ENCODE measurements at places on chromosomes 2 and 18. TPM values are rescaled to one million over a fixed set of nuclear protein-coding genes. Genes with fewer than 3 reads are reported as not detected.

GRCh38 chr18:55695091-55695490 lies 107.1 kb upstream of the TCF4 start:
- no peak overlapping the region for H3K4me3 ChIP-seq
- H3K27me3 ChIP-seq: no peaks in the 10 kb centered on the region
- no peak for DNase-seq
- no peak overlapping the region for H3K27ac ChIP-seq

- no peaks in the 10 kb centered on the region for H3K36me3 ChIP-seq
- no peak overlapping the region for H3K4me3 ChIP-seq
- DNase-seq: no peak
- no peak overlapping the region for H3K27ac ChIP-seq
These were observed 40.3 kb downstream of the PTGR3 start for GRCh38 chr18:75168619-75169018.

DNA sequence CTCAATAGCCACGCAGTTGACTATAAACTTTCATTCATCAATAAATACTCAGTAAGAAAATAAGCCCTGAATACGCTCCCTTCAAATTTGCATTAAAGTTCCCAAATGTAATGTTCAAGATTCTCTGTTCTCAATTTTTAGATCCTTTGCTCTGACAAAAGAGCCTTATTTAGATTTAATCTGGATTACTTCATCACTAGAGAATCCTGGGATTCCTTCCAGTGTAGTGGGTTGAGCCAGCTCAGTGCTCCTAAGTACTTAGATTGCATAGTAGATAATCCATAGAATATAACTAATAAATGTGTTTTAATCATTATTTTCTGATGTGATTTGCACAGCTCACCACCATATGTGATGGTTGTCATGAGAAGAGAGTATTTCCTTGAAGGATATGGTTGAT lies 1286.2 kb downstream of the SUCLG1 start:
- H3K4me3 ChIP-seq: no peak overlapping the region
- H3K4me1 ChIP-seq: no peaks in the 10 kb centered on the region
- no peaks in the 10 kb centered on the region for H3K36me3 ChIP-seq
- no peaks in the 10 kb centered on the region for H3K27me3 ChIP-seq

DNA sequence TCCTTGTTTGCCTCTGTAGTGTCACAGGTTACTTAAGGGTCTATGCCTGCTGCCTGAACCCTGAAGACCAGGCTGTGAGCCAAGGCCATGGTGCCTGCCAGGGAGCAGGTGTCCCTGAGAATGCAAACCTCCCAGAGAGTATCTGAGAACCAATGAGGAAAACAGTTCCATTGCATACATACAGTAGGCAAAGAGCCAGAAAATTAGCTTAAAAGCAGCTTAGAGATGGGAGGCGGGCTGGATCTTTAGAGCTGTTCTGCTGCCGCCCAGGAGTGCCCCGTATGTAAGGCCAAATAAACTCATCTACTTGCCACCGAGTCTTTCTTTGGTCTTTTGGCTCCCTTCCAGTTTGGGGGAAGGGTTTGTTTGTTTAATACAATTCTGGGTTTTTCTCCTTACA lies 327.9 kb downstream of the CLIP4 start:
- no peak overlapping the region for H3K27ac ChIP-seq
- H3K36me3 ChIP-seq: no peaks in the 10 kb centered on the region
- no peaks in the 10 kb centered on the region for H3K4me1 ChIP-seq
- H3K27me3 ChIP-seq: no peaks in the 10 kb centered on the region
- no peak overlapping the region for H3K4me3 ChIP-seq

- no peaks in the 10 kb centered on the region for H3K4me1 ChIP-seq
- H3K27ac ChIP-seq: no peak overlapping the region
- H3K4me3 ChIP-seq: no peak overlapping the region
- H3K36me3 ChIP-seq: no peaks in the 10 kb centered on the region
- DNase-seq: no peak
- no peaks in the 10 kb centered on the region for H3K27me3 ChIP-seq
These were observed 34.2 kb downstream of the PKDCC start for GRCh38 chr2:42082016-42082415.

- no peak for DNase-seq
- no peaks in the 10 kb centered on the region for H3K27me3 ChIP-seq
- no peaks in the 10 kb centered on the region for H3K4me1 ChIP-seq
- H3K27ac ChIP-seq: no peak overlapping the region
- no peak overlapping the region for H3K4me3 ChIP-seq
These were observed 57.3 kb upstream of the CBLN2 start for GRCh38 chr18:72601481-72601880.

GRCh38 chr2:51807229-51807628 lies 775.3 kb upstream of the NRXN1 start:
- no peaks in the 10 kb centered on the region for H3K4me1 ChIP-seq
- no peaks in the 10 kb centered on the region for H3K36me3 ChIP-seq
- no peak for DNase-seq
- no peak overlapping the region for H3K27ac ChIP-seq

DNA sequence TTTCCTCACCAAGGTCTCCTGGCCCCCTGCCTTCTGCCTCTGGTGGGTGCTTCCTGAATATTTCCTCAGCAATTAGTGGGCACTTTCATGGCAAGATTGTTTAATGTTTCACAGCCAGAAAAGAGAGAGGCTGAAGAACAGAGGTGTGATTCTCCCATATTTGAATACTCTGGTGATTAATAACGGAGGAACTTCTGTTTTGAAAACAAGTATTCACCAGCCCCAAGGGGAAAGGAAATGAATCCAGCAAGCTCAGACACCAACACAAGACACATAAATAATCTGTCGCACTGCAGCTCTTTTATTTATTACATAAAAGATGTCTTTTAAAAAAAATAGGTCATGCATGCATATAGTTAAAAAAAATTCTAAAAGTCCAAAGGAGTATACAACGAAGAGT lies 57.7 kb downstream of the MRPL35 start:
- no peak overlapping the region for H3K4me3 ChIP-seq
- no peak for DNase-seq
- no peaks in the 10 kb centered on the region for H3K36me3 ChIP-seq
- no peaks in the 10 kb centered on the region for H3K27me3 ChIP-seq

- no peak for DNase-seq
- no peak overlapping the region for H3K27ac ChIP-seq
- no peak overlapping the region for H3K4me3 ChIP-seq
- H3K27me3 ChIP-seq: no peaks in the 10 kb centered on the region
These were observed 262.6 kb downstream of the DCDC2C start for GRCh38 chr2:3965953-3966352.

GRCh38 chr2:69948032-69948962 lies 13.1 kb downstream of the ASPRV1 start:
- no peaks in the 10 kb centered on the region for H3K27me3 ChIP-seq
- no peak for DNase-seq
- H3K36me3 ChIP-seq: no peaks in the 10 kb centered on the region
- no peak overlapping the region for H3K4me3 ChIP-seq
- H3K27ac ChIP-seq: no peak overlapping the region

DNA sequence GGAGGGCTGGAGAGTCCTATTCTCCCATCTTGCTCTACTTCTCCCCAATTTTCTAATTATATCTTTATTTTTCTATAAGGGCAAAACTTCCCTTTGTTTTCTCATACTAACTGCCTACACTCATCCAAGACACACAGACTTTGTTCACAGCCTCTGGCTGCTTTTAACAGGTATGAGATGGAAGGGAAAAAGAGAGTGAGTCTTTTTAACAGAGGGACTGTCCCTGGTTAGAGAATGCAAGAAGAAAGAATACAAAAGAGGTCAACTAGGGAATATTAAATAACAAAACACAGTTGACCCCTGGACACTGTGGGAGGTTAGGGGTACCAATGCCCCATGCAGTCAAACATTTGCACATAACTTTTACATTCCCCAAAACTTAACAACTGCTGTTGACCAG lies 41.8 kb downstream of the SP100 start:
- H3K27me3 ChIP-seq: no peaks in the 10 kb centered on the region
- H3K4me1 ChIP-seq: no peaks in the 10 kb centered on the region
- DNase-seq: no peak

DNA sequence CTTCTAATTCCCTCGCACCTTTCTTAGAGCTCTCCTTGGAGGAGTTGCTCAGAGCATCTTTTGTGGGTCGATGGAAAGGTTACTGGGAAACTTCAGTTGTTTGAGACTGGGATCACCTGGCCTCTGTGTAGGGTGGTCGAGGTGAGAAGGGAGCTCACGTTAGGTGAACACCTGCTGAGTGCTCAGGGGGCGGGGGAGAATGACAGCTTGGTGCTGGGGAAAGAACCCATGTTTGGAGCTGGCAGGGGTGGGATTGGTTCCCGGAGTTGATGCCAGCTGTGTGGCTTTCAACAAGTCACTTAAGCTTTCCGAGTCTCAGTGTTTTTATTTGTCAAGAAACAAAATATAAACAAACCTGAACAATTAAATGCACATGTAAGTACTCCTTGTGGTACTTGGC lies 122.3 kb downstream of the GLI2 start:
- no peaks in the 10 kb centered on the region for H3K4me1 ChIP-seq
- no peak overlapping the region for H3K4me3 ChIP-seq
- no peaks in the 10 kb centered on the region for H3K27me3 ChIP-seq
- H3K27ac ChIP-seq: no peak overlapping the region
- no peaks in the 10 kb centered on the region for H3K36me3 ChIP-seq

GRCh38 chr2:33484042-33484621 lies 7.7 kb downstream of the RASGRP3 start:
- no peaks in the 10 kb centered on the region for H3K36me3 ChIP-seq
- H3K4me1 ChIP-seq: no peaks in the 10 kb centered on the region
- DNase-seq: no peak
- H3K27me3 ChIP-seq: no peaks in the 10 kb centered on the region
- H3K4me3 ChIP-seq: no peak overlapping the region
- H3K27ac ChIP-seq: no peak overlapping the region

GRCh38 chr18:64806232-64806631 lies 657.3 kb upstream of the LINC00305 start:
- H3K27me3 ChIP-seq: no peaks in the 10 kb centered on the region
- no peak overlapping the region for H3K27ac ChIP-seq
- DNase-seq: no peak

DNA sequence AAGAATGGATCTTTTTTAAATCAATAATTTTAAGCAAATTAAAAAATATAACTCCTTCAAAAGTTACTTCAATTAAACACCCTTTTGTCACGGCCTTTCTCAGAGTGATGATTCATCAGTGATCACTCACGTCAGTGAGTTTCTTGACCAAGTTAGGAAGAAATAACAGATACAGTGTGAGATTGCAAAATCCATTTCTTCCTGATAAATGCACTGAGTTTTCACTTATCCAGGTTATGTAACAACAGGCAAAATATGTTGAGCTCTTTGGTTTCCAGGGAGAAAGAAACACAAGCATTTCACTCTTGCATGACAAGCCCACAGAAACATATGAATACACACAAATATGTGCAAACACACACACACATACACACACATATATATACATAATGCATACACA lies 195.9 kb upstream of the CYRIA start:
- no peaks in the 10 kb centered on the region for H3K27me3 ChIP-seq
- DNase-seq: no peak
- H3K4me3 ChIP-seq: no peak overlapping the region
- H3K27ac ChIP-seq: no peak overlapping the region
- no peaks in the 10 kb centered on the region for H3K4me1 ChIP-seq
- no peaks in the 10 kb centered on the region for H3K36me3 ChIP-seq

The PLEKHH2 gene
- 1.3 TPM for total RNA-seq

The BCL11A gene
- 0.46 TPM for total RNA-seq

The RFX8 gene
- not detected for total RNA-seq

The ALLC gene
- total RNA-seq: 0.18 TPM

The HOXD1 gene
- total RNA-seq: not detected

The TNFAIP6 gene
- total RNA-seq: not detected

The AGXT gene
- total RNA-seq: 1,833 TPM
